IMR-90 (cell line): ENCODE measurements at places on chromosomes 12 and 14.

DNA sequence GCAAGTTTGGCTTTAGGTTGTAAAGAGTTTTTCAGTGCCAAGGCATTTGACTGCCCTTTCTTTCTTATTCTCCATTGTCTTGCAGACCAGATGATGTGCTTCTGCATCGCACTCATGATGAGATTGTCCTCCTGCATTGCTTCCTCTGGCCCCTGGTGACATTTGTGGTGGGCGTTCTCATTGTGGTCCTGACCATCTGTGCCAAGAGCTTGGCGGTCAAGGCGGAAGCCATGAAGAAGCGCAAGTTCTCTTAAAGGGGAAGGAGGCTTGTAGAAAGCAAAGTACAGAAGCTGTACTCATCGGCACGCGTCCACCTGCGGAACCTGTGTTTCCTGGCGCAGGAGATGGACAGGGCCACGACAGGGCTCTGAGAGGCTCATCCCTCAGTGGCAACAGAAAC is 64.3 kb downstream of the KCNMB4 start:
- H3K4me3 ChIP-seq, result no peak overlapping the region
- DNase-seq, result no peak
- H3K4me1 ChIP-seq, result no peaks in the 10 kb centered on the region
- H3K27me3 ChIP-seq, result no peaks in the 10 kb centered on the region

GRCh38 chr12:132605892-132606291 is 4.5 kb downstream of the LRCOL1 start:
- H3K36me3 ChIP-seq, result no peaks in the 10 kb centered on the region
- no peak overlapping the region for H3K4me3 ChIP-seq
- peaks cover 30% of the 10 kb centered on the region for H3K27me3 ChIP-seq
- no peak for DNase-seq
- no peak overlapping the region for H3K27ac ChIP-seq
- H3K4me1 ChIP-seq, result peaks cover 4% of the 10 kb centered on the region; the same call in 1 of the 2 replicates

- peak; percentile 19 for DNase-seq
- H3K4me1 ChIP-seq, result no peaks in the 10 kb centered on the region
- H3K27me3 ChIP-seq, result no peaks in the 10 kb centered on the region
- no peak overlapping the region for H3K27ac ChIP-seq
Measured at GRCh38 chr12:20436316-20436715, 68.0 kb downstream of the PDE3A start.

DNA sequence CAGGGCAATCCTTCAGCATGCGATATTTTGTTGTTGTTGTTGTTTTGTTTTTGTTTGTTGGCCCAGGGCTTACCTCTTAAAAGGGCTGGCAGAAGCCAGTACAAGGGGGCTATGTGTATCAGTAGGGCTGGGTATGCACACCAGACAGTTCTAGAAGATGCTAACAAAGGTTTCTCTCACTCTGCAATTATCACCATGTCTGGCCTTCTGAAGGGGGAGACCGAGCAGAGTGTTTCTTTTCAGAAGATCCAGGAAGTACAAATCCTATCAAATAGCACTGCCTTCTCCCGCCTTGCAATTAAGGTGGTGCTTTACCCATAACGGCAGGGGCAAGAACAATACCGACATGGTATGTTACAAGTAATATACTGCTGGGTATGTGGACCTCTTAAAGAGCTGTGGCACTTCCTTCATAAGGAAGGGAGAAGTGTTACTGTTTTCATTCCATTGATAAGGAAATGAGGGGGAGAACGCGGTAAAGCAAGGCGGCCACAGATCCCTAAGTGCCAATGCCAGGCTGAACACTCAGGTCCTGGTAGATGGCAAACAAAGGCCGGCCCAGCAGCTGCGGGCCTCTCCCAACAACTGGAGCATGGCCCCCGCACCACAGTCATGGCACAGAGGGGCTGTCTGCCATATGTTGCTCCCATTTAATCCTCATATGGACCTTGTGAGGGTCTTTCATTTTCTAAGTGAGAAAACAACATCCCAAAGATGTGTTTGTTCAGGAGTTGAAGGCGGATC is 19.2 kb upstream of the CACNA2D4 start:
- no peak overlapping the region for H3K27ac ChIP-seq
- no peak for DNase-seq
- H3K4me3 ChIP-seq, result no peak overlapping the region
- H3K4me1 ChIP-seq, result peaks cover 20% of the 10 kb centered on the region

DNA sequence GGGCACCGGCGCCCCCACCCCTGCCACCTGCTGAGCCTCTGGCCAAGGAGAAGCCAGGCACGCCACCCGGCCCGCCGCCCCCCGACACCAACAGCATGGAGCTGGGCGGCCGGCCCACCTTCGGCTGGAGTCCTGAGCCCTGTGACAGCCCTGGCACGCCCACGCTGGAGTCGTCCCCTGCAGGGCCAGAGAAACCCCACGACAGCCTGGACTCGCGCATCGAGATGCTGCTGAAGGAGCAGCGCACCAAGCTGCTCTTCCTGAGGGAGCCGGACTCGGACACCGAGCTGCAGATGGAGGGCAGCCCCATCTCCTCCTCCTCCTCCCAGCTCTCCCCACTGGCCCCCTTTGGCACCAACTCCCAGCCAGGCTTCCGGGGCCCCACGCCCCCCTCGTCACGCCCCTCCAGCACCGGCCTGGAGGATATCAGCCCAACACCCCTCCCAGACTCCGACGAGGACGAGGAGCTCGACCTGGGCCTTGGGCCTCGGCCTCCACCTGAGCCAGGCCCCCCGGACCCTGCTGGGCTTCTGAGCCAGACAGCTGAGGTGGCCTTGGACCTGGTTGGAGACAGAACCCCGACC is 6.5 kb downstream of the SETD1B start:
- H3K27ac ChIP-seq, result no peak overlapping the region
- H3K4me3 ChIP-seq, result no peak overlapping the region
- peaks cover 54% of the 10 kb centered on the region for H3K36me3 ChIP-seq
- peaks cover 23% of the 10 kb centered on the region for H3K4me1 ChIP-seq

GRCh38 chr12:568486-568885 is 94.8 kb downstream of the NINJ2 start:
- H3K27ac ChIP-seq, result no peak overlapping the region
- peaks cover 14% of the 10 kb centered on the region for H3K4me1 ChIP-seq
- no peaks in the 10 kb centered on the region for H3K36me3 ChIP-seq
- no peak for DNase-seq

DNA sequence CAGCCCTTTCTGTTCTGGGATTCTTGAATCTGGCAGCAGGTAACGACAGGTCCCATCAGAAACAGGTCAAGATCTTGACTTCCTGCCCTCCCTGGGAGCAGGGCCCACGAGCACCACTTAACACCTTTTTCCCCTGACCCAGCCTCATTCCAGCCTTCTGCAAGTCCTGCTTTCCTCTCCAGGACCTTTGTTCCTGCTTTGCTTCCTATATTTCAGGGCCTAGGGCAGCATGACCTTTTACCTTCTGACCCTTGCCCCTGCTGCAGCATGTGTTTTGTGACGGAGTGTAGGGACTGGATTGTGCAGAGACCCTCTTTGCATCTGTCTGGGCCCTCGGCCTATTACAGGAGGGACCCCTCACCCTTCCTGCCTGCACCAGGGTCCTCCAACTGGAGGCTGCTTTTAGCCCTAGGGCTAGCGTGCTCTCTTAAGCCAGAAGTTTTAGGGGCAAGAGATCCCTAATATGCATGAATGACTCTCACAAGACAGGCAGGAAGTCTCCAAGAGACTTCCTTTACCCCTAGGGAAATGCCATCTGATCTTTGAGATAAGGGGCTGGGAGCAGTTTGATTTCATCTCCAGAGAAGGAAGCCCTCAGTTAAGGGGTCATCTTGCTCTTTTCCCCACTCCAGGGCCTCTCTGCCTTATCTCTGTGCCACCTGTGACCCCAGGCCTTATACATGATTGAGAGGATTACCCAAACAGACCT is 209.4 kb upstream of the BCL2L14 start:
- peaks cover 3% of the 10 kb centered on the region; the same call in 1 of the 2 replicates for H3K4me1 ChIP-seq
- H3K36me3 ChIP-seq, result peaks cover 17% of the 10 kb centered on the region
- H3K27ac ChIP-seq, result no peak overlapping the region
- DNase-seq, result no peak
- H3K27me3 ChIP-seq, result no peaks in the 10 kb centered on the region

GRCh38 chr12:109232731-109233130 is 76.4 kb downstream of the FOXN4 start:
- no peak for DNase-seq
- H3K27me3 ChIP-seq, result no peaks in the 10 kb centered on the region
- no peak overlapping the region for H3K4me3 ChIP-seq
- H3K36me3 ChIP-seq, result peaks cover 4% of the 10 kb centered on the region; the same call in 1 of the 2 replicates
- H3K4me1 ChIP-seq, result no peaks in the 10 kb centered on the region

GRCh38 chr14:84208451-84208850 is 1321.5 kb upstream of the FLRT2 start:
- H3K4me1 ChIP-seq, result no peaks in the 10 kb centered on the region
- no peak overlapping the region for H3K27ac ChIP-seq
- DNase-seq, result no peak
- H3K4me3 ChIP-seq, result no peak overlapping the region
- H3K36me3 ChIP-seq, result no peaks in the 10 kb centered on the region

- peaks cover 23% of the 10 kb centered on the region for H3K27me3 ChIP-seq
- H3K27ac ChIP-seq, result no peak overlapping the region
- peak; percentile 65 for DNase-seq
- H3K4me3 ChIP-seq, result no peak overlapping the region
Measured at GRCh38 chr14:59159169-59159568, 29.3 kb upstream of the DAAM1 start.

DNA sequence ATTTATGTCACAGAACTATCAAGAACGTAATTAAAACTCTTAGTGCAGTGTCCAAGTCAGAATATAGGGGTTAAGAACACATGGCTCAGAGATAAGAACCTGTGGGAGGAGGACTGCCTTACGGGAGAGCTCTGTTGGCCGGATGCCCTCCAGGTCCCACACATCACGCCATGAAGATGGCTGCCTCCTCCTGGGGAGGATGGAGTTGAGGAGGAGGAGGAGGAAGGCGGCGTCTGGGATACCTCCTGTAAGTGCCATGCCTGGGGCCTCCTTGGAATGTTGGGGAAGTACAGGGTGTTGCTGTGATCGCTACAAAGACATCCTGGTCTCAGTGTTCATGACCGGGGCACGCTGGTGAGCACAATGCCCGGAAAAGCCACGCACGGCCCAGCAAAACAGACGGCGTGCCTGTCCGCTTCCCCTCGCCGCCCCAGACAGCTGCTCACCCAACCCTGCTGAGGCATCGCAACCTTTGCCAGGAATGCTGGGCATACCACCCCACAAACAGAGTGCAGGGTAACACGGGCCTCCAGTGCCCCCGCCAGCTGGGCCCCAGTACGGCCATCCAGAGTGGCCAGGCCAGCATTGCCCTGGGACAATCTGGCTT is 28.7 kb upstream of the CD9 start:
- H3K4me3 ChIP-seq, result no peak overlapping the region
- H3K4me1 ChIP-seq, result peaks cover 9% of the 10 kb centered on the region
- H3K36me3 ChIP-seq, result no peaks in the 10 kb centered on the region
- DNase-seq, result no peak

DNA sequence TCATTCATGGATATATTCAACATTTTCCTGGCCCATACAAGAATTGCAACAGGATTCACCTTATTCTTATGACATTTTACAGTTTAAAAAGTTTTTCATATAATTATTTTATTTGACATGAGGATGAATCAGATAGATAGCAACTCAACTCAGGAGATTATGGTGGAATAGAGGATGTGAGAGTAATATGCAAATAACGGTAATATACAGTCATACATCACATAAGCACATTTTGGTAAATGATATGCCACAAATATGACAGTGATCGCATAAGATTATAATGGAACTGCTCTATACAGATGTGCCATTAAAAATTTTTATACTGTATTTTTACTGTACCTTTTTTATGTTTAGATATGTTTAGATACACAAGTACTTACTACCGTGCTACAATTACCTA is 24.1 kb upstream of the CRADD start:
- no peaks in the 10 kb centered on the region for H3K36me3 ChIP-seq
- no peaks in the 10 kb centered on the region for H3K4me1 ChIP-seq
- DNase-seq, result no peak
- H3K27me3 ChIP-seq, result no peaks in the 10 kb centered on the region
- H3K27ac ChIP-seq, result no peak overlapping the region
- no peak overlapping the region for H3K4me3 ChIP-seq

GRCh38 chr12:18363321-18363720 is 102.0 kb downstream of the PIK3C2G start:
- no peak for DNase-seq
- no peak overlapping the region for H3K27ac ChIP-seq
- H3K4me3 ChIP-seq, result no peak overlapping the region

- no peaks in the 10 kb centered on the region for H3K27me3 ChIP-seq
- no peak for DNase-seq
- peaks cover 8% of the 10 kb centered on the region for H3K4me1 ChIP-seq
- H3K4me3 ChIP-seq, result no peak overlapping the region
Measured at GRCh38 chr12:53443955-53444354, 2.4 kb downstream of the PRR13 start.

GRCh38 chr12:122965321-122965751 is 927 bp downstream of the ABCB9 start:
- no peaks in the 10 kb centered on the region for H3K27me3 ChIP-seq
- no peaks in the 10 kb centered on the region for H3K36me3 ChIP-seq
- no peak overlapping the region; the same call in 1 of the 2 replicates for H3K4me3 ChIP-seq
- H3K4me1 ChIP-seq, result peaks cover 8% of the 10 kb centered on the region
- no peak for DNase-seq
- no peak overlapping the region for H3K27ac ChIP-seq

- H3K36me3 ChIP-seq, result no peaks in the 10 kb centered on the region
- DNase-seq, result no peak
Measured at GRCh38 chr12:131066207-131066885, 112.6 kb downstream of the ADGRD1 start.

DNA sequence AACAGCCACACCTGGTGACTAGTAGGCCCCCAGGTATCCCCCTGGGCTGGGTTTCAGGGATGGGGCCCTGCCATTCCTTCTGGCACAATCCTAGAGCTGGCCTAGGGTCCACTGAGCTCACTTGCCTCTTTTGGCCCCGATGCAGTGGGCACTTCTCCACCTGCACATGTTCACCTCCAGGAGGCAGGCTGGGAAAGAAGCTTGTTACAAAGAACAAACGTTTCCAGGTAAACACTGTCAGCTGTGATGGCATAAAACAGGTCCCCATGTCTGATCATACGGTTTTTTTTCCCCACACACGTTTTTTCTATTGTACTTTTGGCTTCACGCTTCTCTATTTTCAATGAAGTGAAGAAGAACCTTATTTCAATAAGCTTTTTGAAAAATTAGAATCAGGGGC is 15.8 kb upstream of the HVCN1 start:
- no peaks in the 10 kb centered on the region for H3K36me3 ChIP-seq
- no peaks in the 10 kb centered on the region; the same call in 1 of the 2 replicates for H3K4me1 ChIP-seq
- no peak overlapping the region for H3K4me3 ChIP-seq
- H3K27me3 ChIP-seq, result no peaks in the 10 kb centered on the region

DNA sequence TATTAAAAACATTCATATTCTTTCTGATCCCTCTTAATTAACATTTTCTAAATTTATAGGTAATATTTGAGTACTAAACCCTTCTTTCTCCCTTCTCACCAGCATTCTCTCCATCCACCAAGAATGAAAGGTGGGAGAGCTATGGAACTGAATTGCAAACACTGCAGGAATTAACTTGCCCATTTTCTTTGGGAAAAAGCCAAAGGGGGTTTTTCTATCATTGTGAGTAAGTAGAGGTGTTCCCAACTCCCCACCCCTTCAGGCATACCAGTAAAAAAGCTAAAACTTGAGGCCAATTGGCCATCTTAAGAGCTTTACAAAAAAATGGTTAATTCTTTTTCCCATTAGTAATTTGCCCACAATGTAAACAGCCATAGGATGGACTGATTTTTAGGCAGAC is 23.7 kb downstream of the PCNX1 start:
- no peak overlapping the region for H3K27ac ChIP-seq
- no peaks in the 10 kb centered on the region for H3K36me3 ChIP-seq
- H3K4me3 ChIP-seq, result no peak overlapping the region

GRCh38 chr12:121443193-121443870 is 43.4 kb downstream of the RNF34 start:
- H3K27me3 ChIP-seq, result no peaks in the 10 kb centered on the region
- no peaks in the 10 kb centered on the region for H3K4me1 ChIP-seq
- H3K27ac ChIP-seq, result no peak overlapping the region
- peak; percentile 70 for DNase-seq
- H3K36me3 ChIP-seq, result peaks cover 47% of the 10 kb centered on the region
- no peak overlapping the region for H3K4me3 ChIP-seq
